ENCODE measurements at places on chromosomes 2 and 18.
A peak's percentile ranks its signal among the peaks of the same experiment; 100 is the strongest.

GRCh38 chr2:199685669-199686068, 165.3 kb downstream of the FTCDNL1 start:
- DNase-seq: no peak

- no peak for DNase-seq
Measured at GRCh38 chr2:237667893-237668292, 40.5 kb downstream of the LRRFIP1 start.

GRCh38 chr2:231250146-231250545, 51.7 kb downstream of the ARMC9 start:
- DNase-seq: no peak

GRCh38 chr2:238985931-238986446, 138.1 kb downstream of the TWIST2 start:
- DNase-seq: no peak

DNA sequence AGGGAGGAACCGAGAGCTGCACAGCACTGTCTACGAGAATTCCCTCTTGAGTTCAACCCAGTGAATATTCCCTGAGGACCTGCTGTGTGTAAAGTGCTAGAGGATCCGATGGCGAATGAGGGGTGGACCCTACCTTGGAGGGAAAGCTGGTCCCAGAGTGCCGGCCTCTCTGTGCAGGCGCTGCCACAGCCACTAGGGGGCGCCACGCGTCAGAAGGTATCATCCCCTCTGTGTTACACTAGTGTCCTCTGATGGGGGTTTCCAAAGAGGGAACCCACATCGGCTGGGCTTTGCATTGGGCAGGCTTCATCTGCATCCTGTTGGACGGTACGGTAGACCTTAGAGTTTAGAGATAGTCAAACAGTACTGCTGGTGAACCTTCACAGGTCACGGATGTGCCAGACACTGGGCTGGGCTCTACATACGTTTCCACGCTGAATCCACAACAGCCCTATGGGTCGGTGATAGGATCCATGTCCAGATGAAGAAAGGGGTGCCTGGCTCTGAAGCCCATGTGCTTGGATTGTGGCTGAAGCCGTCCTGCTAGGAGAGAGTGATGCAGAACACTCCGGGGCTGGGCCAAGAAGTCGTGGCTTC, 39.0 kb downstream of the COA5 start:
- peak; percentile 60 for DNase-seq

GRCh38 chr2:176150584-176151441, 537 bp upstream of the HOXD4 start:
- DNase-seq: no peak

DNA sequence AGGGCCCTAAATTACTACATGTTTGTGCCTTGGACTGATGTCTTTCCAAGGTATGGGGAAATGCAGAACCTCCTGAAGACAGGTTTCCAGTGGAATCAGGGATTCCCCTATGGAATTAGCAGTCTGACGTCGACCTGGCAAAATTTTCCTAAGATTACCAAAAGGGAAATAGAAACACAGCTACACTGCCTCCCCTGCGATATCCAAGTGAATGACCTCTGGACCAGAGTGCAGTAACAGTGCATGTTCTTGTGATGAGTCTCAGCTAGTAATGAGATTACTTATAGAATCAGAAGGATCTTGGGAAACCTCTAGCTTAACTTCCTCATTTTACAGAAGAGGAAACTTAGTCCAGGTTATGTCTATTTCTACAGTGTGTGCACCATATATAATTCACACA, 21.3 kb upstream of the CHST9 start:
- DNase-seq: no peak

DNA sequence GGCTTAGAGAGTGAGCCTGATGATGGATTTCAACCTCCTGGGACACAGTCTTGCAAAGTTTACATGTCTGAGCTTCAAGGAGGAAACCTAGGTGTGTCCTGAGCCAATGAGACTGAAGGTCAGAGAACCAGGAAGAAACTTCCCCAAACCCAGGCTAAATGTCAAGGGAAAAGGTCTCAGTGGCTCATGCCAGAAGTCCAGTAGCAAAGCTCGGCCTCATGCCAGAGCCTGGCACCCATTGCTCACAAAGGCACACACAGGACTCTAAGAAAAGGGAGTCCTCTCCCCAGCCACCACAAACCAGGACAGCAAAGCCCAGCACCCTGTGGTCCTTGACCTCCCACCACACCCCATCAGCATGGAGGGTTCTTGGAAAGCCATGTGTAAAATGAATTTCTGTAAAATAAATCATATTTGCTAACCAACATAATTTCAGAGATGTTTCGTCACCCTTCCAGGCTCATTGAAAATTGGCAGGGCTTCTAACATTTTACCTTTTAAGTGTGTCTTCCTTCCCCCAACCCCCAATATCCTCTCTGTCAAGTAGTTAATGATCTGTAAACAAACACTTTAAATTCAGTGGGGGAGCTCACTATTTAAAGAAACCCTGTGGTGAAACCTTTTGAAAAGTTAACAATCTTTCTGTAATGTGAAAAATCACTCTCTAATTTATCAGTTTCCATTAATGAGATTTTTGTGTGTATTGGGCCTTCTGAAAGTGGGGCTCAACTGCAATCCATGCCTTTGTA, 77.1 kb downstream of the BCL11A start:
- no peak for DNase-seq

DNA sequence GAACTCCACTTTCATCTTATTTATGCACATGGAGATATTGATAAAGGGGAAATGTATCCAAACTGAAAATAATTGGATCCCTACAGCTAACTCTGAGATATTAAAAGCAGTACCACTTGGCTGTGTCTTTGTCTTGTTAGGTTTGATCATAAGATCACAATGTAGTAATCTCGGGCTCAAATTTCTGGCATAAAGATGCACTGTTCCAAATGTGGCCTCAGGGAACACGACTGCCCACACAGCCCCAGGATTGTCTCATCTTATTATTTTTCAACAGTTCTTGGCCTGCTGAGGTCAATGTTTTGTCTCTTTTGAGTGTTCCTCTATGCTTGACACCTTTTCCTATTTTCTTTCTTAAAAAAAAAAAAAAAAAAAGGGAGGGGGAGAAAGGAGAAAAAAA, 114.1 kb downstream of the GBX2 start:
- no peak for DNase-seq

DNA sequence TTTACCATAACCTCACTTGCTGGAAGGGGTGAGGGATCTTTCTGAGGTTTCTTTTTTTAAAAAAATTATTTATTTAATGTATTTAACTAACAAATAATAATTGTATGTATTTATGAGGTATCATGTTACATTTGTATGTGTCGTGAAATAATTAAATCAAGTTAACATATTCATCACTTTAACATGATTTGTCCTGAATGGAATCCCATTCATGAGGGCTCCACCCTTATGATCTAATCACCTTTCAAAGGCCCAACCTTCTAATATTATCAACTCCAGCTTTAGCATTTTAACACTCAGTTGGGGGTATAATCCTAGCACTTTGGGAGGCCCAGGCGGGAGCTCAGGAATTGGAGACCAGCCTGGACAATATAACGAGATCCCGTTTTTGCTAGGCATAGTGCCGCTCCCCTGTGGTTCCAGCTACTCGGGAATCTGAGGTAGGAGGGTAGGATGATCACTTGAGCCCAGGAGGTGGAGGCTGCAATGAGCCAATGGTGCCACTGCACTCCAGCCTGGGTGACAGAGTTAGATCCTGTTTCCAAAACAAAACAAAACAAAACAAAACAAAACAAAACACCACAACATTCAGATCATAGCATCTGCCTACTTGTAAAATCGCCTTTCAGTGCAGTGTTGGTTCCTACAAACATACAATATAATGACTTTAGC, 1.1 kb upstream of the TAF4B start:
- no peak for DNase-seq

- DNase-seq: no peak
Measured at GRCh38 chr2:130957915-130958314, 121.2 kb downstream of the ARHGEF4 start.

DNA sequence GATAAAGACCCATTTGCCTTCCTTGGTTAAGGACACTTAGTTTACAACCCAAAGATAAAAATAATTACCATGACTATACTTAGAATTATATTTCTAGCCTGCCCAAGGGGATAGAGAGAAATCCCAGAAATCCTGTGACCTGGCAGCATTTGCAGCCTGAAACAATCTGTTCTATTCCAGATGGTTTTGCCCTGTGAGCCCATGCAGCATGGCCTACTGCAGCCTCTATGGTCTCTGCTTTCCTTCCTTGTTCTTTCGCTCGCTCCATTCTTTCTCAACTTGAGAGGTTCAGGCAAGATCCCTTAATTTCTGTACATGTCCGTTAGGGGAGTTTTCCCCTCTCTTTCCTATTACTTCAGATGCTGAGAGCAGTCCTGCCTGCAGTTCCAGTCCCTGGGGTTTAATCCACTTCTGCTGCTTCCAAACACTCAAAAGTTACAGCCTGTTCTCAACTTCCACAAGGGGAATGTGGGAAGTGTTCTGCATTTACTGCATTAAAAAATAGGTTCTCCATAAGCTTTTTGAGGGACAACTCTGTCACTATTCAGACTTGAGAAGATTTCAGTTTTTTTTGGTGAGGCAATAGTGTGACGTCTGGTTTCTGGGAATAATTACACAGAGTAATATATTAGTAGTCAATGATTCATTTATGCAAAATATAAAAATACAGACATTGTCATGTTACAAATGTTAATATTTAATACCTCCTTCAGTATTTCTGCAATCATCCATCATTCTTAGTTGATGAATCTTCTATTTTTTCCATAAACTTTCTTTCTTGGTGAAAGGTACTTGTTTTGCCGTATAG, 80.3 kb downstream of the CDCA7 start:
- no peak for DNase-seq

DNA sequence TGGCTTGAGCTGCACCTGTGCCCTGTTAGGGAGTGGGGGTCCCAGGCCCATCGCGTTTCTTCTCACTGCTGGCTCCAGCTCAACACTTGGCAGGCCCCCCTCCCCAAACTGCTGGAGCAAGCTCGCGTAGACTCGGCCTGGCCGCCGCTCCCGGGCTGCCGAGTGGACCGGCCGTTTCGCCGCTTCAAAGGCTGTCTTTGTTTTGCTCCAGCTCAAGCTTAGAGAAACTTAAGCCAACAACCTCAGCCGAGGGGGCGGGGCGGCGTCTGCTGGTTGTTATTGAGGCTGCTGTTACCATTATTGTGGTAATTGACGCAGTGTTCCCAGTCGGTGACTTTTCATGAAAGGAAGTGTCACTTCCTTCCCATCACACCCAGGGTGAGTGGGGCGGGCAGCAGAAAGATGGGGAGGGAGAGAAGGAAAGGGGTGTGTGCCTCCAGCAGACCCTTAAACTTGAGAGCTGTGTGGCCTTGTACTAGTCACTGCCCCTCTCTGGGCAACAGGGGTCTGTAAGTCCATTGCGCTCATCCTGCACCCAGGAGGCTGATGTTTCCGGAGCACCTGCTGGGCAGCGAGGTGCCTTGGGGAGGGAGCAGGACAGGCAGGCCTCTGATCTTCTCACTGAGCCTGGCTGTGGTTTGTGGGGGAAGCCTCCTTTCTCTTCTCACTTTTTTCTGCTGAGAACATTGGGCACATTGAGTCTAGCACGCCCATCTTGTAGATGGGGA, 2.1 kb downstream of the ARID5A start:
- peak; percentile 77 for DNase-seq

DNA sequence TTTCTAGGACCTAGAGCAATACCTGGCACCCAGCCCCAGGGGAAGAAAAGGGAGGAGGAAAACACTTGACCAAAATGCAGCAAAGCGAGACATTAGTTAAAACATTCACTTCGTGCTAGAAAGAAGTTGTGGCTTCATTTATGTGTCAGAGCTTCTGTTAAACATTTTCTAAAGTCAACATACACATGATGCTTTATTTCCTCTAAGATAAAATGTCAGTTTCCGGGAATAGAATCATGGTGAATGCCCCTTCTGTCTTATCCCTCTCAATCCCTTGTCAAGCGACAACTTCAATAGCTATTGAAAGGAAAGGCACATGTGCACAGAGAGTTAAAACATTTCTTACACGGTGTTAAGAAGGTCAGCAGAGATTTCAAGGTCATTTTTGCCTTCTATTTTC, 404.6 kb upstream of the CWC22 start:
- DNase-seq: no peak

DNA sequence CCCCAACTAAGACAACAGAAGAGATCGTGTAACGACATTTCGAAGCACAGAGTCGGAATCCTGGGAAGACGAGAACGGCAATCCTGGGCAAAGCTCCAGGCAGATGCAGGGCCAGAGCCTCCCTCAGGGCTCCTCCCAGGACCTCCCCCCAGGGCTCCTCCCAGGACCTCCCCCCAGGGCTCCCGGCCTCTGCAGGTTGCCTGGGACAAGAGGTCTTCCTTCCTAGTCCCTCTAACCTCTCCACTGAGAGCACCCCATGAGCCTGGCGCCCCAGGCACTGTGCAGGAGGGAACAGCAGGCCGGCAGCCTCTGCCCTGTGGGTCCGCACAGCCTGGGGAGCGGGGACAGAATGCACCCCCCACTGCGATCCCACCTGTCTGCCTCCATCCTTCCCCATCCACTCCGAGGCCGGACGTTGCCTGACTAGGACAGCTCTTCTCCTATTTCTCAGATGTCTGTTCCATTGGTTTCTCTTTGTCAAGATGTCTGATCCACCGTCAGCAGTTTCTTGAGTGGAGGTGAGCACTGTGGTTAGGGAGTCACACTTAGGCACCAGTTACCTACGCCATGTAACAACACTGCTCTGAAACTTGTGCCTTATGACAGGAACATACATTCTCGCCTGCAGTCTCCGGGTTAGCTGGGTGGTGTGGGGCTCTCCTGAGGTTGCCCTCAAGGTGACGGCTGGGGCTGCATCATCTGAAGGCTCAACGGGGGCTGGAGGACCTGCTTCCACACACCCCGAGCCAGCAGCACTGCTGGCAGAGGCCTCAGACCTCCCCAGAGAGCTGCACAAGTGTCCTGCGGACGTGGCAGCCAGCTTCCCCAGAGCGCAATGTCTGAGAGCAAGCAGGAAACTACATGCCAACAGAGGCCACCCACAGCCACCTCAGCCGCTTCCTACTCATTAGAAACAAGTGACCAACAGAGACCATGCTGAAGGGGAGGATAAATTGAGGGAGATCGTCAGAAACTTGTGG, 28.9 kb downstream of the ADI1 start:
- no peak for DNase-seq

GRCh38 chr2:205637779-205638503, 44.4 kb upstream of the NRP2 start:
- no peak for DNase-seq

DNA sequence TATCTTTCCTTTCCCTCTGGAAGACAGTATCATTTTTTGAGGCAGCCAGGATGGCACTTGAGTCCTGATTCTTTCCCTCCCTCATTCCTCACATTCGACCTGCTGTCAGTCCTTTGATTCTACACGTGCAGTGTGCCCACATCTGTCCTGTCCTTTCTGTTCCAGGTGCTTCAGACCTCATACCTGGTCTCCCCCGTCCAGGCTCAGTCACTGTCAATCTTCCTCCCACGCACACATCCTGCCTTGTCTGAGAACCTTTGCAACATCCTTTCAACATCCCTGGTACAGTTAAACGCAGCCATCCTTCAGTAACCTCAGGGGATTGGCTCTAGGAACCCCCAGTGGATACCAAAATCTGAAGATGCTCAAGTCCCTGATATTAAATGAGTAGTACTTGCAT, 10.1 kb downstream of the BCL2 start:
- no peak for DNase-seq

GRCh38 chr2:219104107-219105035, 43.6 kb upstream of the IHH start:
- no peak for DNase-seq

Measured in stimulated activated CD4-positive, alpha-beta T cell treated with anti-CD3 and anti-CD28 coated beads, Interleukin-15, amount 100 ng/mL, for 1 hour (primary cell).